ENCODE measurements at places on chromosomes 13 and 19. TPM values are rescaled to one million over a fixed set of nuclear protein-coding genes. Genes with fewer than 3 reads are reported as not detected.

- H3K27me3 ChIP-seq = no peaks in the 10 kb centered on the region
- no peak for DNase-seq
- no peak overlapping the region for H3K27ac ChIP-seq
These were observed 21.2 kb downstream of the HDGFL2 start for GRCh38 chr19:4493104-4493928.

The PRODH2 gene
- total RNA-seq = not detected

The C5AR2 gene
- 2.9 TPM for total RNA-seq

The ANKLE1 gene
- total RNA-seq = 1.6 TPM

The PABPC3 gene
- 0.32 TPM for total RNA-seq

DNA sequence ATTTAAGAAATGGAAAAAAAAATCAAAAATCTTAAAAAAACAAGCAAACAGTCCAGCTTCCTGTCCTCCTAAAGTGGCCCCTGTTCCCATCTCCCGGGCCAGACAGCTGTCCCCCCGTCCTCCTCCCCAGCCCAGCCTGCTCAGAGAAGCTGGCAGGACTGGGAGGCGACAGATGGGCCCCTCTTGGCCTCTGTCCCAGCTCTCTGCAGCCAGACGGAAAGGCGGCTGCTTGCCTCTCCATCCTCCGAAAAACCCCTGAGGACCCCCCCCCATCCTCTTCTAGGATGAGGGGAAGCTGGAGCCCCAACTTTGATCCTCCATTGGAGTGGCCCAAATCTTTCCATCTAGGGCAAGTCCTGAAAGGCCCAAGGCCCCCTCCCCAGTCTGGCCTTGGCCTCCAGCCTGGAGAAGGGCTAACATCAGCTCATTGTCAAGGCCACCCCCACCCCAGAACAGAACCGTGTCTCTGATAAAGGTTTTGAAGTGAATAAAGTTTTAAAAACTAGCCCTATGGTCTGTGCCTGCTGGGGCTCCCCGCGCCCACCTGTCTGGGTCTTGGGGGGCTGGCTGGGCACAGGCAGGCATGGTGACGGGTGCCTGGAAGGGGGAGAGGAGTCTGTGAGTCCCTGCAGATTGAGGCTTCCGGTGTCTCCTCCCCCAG, 3.8 kb downstream of the GADD45GIP1 start:
- H3K4me1 ChIP-seq = peaks cover 6% of the 10 kb centered on the region
- peaks cover 17% of the 10 kb centered on the region for H3K36me3 ChIP-seq
- peak overlapping the region; percentile 61 for H3K27ac ChIP-seq
- no peak for DNase-seq
- no peaks in the 10 kb centered on the region for H3K27me3 ChIP-seq
- no peak overlapping the region for H3K4me3 ChIP-seq

DNA sequence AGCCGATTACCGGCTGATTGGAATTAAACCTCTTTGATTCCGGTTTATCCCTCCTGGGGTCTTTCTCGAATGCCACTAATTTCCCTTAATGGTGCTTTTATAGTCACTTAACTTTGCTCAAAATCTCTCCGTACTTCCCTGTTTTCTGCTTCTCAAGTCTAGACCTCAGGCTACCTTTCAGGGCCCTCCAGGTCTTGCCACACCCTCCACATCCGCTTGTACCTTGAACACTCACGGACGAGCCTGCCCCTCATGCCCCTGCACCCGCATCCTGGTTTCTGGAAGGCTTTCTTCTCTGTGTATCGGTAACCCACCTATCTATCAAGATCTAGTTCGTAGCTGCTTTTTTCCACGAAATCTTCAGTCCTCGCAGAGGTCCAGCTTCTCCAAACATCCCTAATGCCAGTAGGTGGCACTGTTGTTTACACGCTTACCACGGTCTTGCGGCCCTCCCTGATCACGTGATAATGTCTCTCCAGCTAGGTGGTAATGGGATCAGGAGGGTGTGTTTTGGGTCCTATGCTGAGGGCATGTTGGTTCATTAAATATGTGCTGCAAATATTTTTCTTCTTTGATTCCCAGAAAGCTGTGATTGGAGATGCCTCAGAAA, 13.8 kb downstream of the ATP12A start:
- no peak overlapping the region for H3K27ac ChIP-seq
- DNase-seq = no peak
- no peak overlapping the region for H3K4me3 ChIP-seq
- no peaks in the 10 kb centered on the region for H3K36me3 ChIP-seq

GRCh38 chr19:55446060-55446459, 3.0 kb upstream of the SHISA7 start:
- no peak overlapping the region for H3K4me3 ChIP-seq
- H3K4me1 ChIP-seq = no peaks in the 10 kb centered on the region
- no peak for DNase-seq
- peaks cover 10% of the 10 kb centered on the region for H3K27me3 ChIP-seq
- no peaks in the 10 kb centered on the region for H3K36me3 ChIP-seq
- no peak overlapping the region for H3K27ac ChIP-seq

DNA sequence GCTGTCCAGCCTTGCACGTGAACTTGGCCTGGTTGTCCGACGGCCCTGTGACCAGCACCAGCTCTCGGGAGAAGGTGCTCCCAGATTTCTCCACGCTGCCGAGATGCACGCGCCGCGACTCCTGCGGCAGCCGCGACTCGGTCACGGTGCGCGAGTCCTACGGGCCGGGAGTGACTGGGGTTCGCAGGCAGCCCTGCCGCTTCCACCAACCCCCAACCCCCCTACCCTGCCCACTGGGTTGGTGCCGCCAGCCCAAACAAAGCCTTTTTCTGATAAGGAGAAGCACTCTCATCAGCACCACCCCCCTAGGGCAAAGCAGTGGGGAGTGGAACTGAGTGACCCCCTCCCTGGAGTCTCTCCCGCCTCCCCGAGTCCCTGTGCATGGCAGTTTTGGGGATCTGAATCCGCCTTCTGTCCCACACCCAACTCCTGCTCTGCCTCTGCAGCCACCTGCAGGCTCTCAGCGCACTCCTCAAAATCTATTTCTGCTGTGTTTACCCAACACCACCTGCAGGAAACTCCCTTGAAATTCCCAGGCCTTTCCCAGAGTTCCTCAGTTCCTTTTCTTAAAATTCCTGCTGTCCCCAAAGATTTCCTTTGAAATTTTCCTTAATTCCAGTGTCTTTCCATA, 6.2 kb downstream of the NPHS1 start:
- no peak overlapping the region for H3K27ac ChIP-seq
- no peak overlapping the region for H3K4me3 ChIP-seq
- no peaks in the 10 kb centered on the region for H3K4me1 ChIP-seq
- no peaks in the 10 kb centered on the region for H3K36me3 ChIP-seq
- DNase-seq = no peak

GRCh38 chr19:6723108-6723618, 2.7 kb upstream of the C3 start:
- H3K4me1 ChIP-seq = no peaks in the 10 kb centered on the region
- DNase-seq = peak; percentile 67
- H3K4me3 ChIP-seq = peak overlapping the region; percentile 33
- peak overlapping the region; percentile 82 for H3K27ac ChIP-seq
- H3K36me3 ChIP-seq = no peaks in the 10 kb centered on the region

DNA sequence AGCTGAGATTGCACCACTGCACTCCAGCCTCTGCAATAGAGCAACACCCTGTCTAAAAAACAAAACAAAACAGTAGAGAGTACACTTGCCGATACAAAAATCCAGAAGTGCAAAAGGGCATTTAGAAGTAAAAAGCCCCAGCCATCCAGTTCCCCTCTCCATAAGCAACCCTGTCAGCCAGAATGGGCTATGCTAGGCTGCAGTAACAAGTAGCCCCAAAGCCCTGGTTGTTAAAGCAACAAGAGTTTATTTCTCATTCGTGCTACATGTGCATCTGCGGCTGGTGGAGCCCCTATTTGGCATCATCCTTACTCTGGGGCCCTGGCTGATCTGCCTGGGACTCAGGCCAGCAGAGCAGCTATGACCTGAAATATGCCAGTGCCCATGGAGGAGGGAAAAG, 16.9 kb upstream of the UBE2S start:
- no peak for DNase-seq
- H3K4me3 ChIP-seq = no peak overlapping the region
- H3K4me1 ChIP-seq = no peaks in the 10 kb centered on the region

- no peaks in the 10 kb centered on the region for H3K27me3 ChIP-seq
- H3K27ac ChIP-seq = no peak overlapping the region
- H3K36me3 ChIP-seq = no peaks in the 10 kb centered on the region
These were observed 133.8 kb downstream of the CRYL1 start for GRCh38 chr13:20391597-20392452.

The ZNF83 gene
- 120 TPM for total RNA-seq

DNA sequence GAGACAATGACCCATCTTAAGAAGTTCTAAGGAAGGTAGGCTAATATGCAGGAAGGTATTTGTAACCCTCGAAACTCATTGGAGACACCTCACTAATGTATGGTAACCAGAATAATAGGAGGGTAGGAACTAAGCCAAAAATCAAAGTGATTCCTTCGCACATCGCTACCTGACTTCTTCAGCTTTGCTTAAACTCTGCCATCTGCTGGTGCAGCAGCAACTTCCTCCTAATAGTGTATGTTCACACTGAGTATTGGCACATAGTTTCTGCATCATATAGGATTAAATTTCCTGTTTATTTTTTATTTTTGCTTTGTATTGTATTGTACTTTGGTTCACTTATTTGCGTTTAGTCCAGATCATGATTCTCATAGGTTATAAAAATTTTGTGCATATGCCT, 676.2 kb downstream of the GPC5 start:
- H3K27me3 ChIP-seq = no peaks in the 10 kb centered on the region
- no peak overlapping the region for H3K27ac ChIP-seq
- no peak overlapping the region for H3K4me3 ChIP-seq
- DNase-seq = no peak
- H3K4me1 ChIP-seq = no peaks in the 10 kb centered on the region

DNA sequence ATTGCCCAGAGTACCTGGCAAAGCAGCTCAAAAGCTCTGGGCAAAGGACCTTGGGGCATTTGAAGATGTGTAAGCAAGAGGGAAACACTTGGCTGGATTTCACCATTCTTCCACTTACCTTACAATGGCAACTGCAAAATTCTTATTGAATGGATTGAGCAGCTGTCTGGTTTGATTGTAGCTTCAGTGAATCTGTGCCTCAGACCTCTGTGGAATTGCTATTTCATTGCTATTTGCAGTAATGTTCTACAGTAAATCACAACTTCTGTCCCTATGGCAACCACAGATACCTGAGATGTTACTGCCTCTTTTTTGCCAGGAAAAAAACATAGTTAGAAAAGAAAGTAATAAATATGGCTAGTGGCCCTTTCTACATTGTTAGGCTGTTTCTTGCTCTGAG, 519.5 kb downstream of the SUCLA2 start:
- no peak for DNase-seq
- no peaks in the 10 kb centered on the region for H3K36me3 ChIP-seq
- no peak overlapping the region for H3K27ac ChIP-seq

GRCh38 chr13:95188128-95188527, 113.1 kb downstream of the ABCC4 start:
- no peak overlapping the region for H3K27ac ChIP-seq
- DNase-seq = no peak
- no peaks in the 10 kb centered on the region for H3K27me3 ChIP-seq
- no peak overlapping the region for H3K4me3 ChIP-seq
- H3K4me1 ChIP-seq = no peaks in the 10 kb centered on the region

GRCh38 chr19:40414542-40415535, 1.7 kb upstream of the PRX start:
- DNase-seq = no peak
- no peak overlapping the region for H3K4me3 ChIP-seq
- H3K27me3 ChIP-seq = no peaks in the 10 kb centered on the region
- no peaks in the 10 kb centered on the region for H3K36me3 ChIP-seq
- peak overlapping the region; percentile 21 for H3K27ac ChIP-seq

DNA sequence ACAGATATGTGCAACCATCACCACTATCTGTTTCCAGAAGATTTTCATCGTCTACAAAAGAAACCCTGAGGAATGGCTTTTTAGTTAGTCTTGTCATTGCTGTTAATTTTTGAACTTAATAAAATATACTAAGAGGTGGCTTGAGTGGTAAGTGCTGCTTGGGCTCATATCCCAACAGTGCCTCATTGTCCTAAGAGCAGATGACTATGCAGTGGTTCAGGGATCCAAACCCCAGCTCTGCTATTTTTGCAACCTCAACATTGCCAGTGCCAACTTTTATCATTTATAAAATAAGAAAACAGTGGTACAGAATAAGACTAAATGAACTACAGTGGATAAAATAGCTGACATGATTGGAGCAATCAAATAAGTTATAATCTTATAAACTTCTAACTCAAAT, 123.2 kb upstream of the SLC7A1 start:
- no peak overlapping the region for H3K27ac ChIP-seq
- H3K36me3 ChIP-seq = no peaks in the 10 kb centered on the region
- H3K27me3 ChIP-seq = no peaks in the 10 kb centered on the region
- H3K4me3 ChIP-seq = no peak overlapping the region
- no peaks in the 10 kb centered on the region for H3K4me1 ChIP-seq
- DNase-seq = no peak

The OR7C1 gene
- total RNA-seq = 1.5 TPM

DNA sequence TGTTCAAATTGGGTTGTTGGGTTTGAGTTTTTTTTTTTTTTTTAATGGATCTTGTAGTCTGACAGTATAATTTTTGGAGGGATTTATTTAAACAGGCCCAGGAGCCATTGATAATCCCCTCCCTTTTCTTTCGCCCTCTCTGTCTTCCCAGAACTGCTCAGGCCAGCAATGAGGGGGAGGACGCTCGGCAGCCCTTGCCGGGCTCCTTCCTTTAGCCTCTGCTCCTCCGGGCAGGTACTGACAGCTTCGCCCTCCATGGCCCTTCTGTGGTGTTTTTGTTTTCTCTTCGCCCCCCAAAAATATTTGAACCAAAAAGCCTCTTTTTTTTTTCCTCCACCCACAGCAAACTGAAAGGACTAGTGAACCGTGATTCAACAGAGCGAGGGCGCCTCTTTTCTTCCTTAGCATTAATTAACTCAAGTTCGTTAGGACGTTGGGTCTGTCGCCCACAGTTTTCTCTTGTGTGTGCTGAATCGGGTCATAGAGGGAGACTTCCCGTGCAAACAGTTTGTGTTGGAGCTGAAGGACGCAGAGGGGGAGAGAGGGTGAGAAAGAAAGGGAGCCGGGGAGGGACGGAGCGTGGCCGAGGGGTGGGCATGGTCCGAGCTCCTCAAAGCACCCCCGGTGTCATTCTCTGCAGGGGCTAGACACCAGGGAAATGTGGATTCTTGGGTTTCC, 21.5 kb downstream of the NFIX start:
- DNase-seq = no peak
- peaks cover 17% of the 10 kb centered on the region for H3K4me1 ChIP-seq
- H3K36me3 ChIP-seq = no peaks in the 10 kb centered on the region
- H3K27me3 ChIP-seq = no peaks in the 10 kb centered on the region

DNA sequence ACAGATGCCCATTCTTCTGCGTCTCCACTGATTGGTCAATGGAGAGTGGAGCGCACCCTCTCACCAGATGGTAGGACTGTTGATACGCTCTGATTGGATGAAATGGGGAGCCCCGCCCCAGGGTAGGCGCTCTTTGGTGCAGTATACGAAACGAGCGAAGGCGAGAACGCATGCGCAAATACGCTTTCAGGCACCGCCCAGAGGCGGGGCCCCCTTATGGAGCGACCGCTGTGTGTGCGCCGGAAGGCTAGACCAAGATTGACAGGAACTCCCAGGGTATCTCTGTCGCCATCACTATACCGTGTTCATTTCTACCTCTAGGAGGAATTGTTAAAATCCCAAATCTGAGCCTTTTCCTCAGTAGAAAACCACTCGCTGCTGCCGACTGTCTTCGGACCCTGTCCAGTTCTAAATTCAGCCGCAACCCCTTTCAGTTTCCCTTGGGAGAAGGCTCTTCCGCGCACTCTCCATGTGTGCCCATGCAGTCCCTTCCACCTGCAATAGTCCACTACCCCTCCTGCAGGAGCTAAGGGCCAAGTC, 720 bp upstream of the HNRNPL start:
- H3K27ac ChIP-seq = peak overlapping the region; percentile 100
- H3K36me3 ChIP-seq = peaks cover 8% of the 10 kb centered on the region
- peak; percentile 100 for DNase-seq
- H3K4me1 ChIP-seq = no peaks in the 10 kb centered on the region

The APLP1 gene
- 2.6 TPM for total RNA-seq

All from breast epithelium (tissue), 4 donors.